Stimulated activated CD4-positive, alpha-beta T cell treated with anti-CD3 and anti-CD28 coated beads, Interleukin-15, amount 100 ng/mL, for 1 hour (primary cell): ENCODE measurements at places on chromosomes 7 and 10.

- DNase-seq = no peak
These were observed 11.0 kb downstream of the TWIST1 start for GRCh38 chr7:19106241-19107080.

- DNase-seq = no peak
These were observed 26.4 kb downstream of the ARL4A start for GRCh38 chr7:12713625-12714378.

DNA sequence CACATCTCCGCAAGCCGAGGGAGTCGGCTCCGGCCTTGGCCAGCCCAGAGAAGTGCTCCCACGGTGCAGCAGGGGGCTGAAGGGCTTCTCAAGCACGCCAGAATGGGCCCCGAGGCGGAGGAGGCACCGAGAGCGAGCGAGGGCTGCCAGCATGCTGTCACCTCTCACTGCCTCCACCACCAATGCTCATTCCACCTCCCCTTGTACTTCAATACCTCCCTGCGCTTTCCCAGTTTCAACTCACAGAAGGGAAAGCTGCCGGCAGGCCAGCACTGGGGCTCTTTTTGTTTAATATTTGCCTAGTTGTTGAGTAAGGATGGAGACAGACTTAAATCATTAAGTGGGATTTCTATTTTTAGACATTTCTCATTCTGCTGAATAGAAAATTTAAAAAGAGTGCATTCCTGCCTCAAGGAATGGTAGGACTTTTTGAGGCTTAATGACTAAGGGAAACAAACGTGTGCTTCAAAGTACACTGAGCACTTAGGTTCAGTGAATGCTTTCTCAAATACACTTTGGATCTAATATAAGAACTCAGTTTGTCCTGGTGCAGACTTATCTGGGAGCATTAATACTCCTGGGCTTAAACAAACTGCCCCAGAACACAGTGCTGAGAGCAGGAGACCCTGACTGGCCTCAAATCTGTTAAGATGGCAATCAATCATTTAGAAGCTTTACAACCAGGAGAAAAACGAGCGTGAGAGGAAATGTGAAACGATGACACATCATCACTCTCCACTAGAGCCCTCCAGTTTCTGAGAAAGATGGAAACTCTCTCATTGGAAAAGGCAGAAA is 131.2 kb downstream of the RALA start:
- DNase-seq = no peak

DNA sequence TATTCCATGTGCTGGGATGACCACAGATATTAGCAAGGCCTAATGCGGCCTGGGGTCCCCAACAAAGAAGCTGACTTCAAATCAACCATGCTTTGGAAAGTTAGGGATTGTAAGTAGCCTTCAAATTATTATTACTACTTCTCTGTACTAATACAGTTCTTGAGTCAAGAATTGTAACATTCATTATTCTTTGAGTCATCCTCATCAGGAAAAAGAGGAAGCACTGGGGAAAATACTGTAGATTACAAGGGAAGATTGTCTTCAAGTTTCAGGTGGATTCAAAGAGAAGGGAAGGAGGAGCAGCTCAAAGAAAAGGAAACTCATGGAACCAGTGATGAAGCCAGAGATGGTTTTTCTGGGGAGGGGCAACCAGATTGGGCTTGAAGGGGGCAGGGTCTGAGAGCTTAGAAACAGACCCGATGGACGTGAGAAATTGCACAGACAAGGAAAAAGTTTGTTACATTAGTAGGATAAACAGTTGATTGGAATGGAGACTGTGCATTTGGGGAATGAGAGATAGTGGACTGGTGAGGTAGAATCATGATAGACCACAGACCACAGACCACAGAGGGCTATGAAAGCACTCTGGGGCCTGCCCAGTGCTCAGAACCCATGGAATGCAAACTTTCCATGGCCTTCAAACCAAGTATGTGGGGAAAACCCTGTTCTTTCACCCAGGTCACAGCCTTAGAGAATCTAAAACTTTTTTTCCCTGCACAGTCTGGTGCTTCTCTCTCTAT is 209.9 kb downstream of the ZNF365 start:
- no peak for DNase-seq

DNA sequence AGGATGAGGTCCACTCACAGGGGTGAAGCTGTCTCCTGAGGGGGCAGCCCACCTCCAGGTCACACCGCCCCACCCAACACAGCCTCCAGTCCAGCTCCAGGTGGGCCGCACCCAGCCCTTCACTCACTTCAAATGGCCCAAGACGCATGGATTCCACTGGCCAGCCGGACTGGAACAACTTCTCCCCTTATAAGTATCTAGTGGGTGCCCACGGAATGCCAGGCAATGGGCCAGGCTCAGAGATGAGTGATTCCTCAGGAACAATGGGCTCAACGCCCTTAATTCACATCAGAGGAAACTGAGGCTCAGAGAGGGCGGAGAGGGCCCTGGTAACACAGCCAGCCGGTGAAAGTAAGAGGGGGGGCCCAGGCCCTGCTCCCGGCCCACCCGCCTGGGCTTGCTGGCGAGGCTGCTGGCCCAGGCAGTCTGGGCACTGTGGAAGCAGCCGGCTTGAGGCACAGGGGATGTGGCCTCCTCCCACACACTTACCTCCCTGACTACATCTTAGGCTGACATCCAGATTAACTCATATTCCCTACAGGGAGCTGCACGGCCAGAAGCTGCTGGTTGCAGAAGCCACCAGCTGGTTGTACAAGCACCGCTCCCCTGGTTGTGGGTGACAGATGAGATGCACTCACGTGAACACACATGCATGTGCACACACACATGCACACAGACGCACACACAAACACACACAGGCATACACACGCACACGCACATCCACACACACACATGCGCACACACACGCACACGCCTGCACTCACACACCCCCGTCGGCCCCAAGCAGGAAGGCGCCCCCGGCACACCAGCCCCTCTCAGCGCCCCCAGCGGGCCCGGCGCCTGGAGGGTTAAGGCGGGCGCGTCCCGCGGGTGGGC is 1.0 kb upstream of the FAM20C start:
- DNase-seq = no peak
